A549 treated with RU486 at 1 μM for 4 hours (cell line): ENCODE measurements at places on chromosomes 2 and 18. TPM values are rescaled to one million over a fixed set of nuclear protein-coding genes. Genes with fewer than 3 reads are reported as not detected.

Gene ZSCAN30
- 0.53 to 0.96 TPM (median 0.71 TPM) in 5 replicates for total RNA-seq

Gene SLC9A4
- total RNA-seq: not detected in 5 replicates

Gene ATP6V1C2
- 0.06 to 0.30 TPM (median 0.14 TPM) in 5 replicates for total RNA-seq

Gene CD8B2
- total RNA-seq: not detected in 5 replicates

Gene CHRND
- total RNA-seq: not detected in 5 replicates

Gene ELOA2
- total RNA-seq: not detected in 5 replicates

Gene DSC1
- total RNA-seq: not detected in 5 replicates

Gene C2orf15
- total RNA-seq: 0.42 to 0.64 TPM (median 0.50 TPM) in 4 of 5 replicates, not detected in the other

Gene SIX2
- total RNA-seq: 0.08 to 0.36 TPM (median 0.19 TPM) in 5 replicates

Gene PPP1CB
- total RNA-seq: 70.3 to 120 TPM (median 112 TPM) in 5 replicates

Gene MYO1B
- total RNA-seq: 56.1 to 89.4 TPM (median 67.4 TPM) in 5 replicates

Gene FER1L5
- not detected in 5 replicates for total RNA-seq

Gene PROKR1
- not detected in 5 replicates for total RNA-seq

Gene AOX1
- total RNA-seq: 2.8 to 3.8 TPM (median 3.6 TPM) in 5 replicates

Gene REG3G
- total RNA-seq: not detected in 5 replicates

Gene EMILIN1
- total RNA-seq: 0.33 to 0.69 TPM (median 0.57 TPM) in 5 replicates

Gene CRYBA2
- total RNA-seq: 0.54 TPM in 1 of 5 replicates, not detected in the others

Gene KCNJ13
- not detected in 5 replicates for total RNA-seq

Gene DAPL1
- not detected in 5 replicates for total RNA-seq

Gene ACMSD
- total RNA-seq: not detected in 5 replicates

Gene GPR155
- 0.09 to 1.5 TPM (median 0.34 TPM) in 5 replicates for total RNA-seq

Gene CCDC142
- total RNA-seq: 9.1 to 15.9 TPM (median 14.4 TPM) in 5 replicates

Gene ABCB11
- 0.02 to 0.31 TPM (median 0.05 TPM) in 3 of 5 replicates, not detected in the others for total RNA-seq

Gene NYAP2
- not detected in 5 replicates for total RNA-seq
